ENCODE measurements at places on chromosomes 12 and 14.
A peak's percentile ranks its signal among the peaks of the same experiment; 100 is the strongest.

DNA sequence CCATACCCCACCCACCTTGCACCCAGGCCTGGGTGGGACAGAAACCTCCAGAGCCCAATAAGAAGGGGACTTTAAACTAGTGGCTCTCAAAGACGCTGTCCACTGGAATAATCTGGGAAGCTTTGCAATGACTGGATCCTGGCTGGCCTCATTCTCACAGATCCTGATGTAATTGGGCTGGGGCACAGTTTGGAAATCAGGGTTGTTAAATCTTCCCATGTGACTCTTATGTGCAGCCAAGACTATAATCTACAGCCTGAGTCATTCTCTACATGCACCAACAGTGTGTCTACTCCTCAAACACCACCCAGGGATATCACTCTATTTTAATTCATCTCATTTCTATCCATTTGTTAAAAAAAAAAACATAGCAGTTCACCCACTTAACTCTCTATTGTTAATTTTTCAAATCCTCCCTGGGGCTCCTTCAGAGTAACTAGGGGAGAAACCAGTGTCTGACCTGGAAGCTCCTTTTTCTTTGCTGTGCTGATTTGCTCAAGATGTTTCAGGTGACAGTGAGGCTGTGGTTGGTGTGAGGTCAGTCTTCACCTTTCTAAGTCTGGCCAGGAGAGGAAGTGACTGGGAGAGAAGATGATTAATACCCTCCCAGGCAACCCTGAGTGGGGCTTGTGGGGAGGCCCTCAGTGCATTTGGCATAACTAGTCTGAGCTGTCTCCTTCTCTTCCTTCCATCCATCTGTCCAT, 211.6 kb upstream of the SFSWAP start:
- no peak for DNase-seq

DNA sequence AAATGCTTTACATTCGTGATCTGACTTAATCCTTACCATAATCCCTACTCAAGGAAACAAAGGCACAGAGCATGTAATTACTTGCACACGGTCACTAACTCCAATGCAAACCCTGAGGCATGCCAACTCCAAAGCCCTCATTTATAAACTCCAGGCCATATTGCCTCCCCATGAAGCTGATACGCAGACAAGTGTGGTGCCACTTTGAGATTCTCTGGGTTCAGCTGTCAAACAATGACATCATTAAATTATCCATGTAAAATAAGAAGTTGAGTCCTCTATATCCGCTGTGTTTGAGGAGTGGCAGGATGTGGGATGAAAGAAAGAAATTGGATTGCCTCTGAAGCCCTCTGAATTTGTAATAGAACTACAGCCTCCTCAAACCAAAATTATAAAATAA, 62.8 kb downstream of the ANO4 start:
- DNase-seq = no peak

DNA sequence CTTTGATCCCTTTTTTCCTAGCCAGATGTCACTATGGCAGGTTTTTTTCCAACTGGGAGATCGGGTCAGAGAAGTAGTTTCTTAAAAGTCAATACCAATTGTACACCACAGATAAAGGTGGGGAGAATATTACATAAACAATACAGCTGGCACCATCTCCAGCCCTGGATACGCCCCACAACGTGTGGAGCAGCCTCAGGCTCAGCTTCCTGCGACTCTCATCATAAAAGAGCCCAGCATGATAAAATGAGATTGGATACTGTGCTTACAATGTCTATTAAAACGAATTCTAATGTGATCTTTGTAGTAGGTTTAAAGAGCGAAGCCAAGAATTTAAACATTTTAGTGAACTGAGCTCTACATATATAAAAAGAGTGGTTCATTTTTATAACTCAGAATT, 21.5 kb downstream of the EFCAB11 start:
- DNase-seq = no peak

DNA sequence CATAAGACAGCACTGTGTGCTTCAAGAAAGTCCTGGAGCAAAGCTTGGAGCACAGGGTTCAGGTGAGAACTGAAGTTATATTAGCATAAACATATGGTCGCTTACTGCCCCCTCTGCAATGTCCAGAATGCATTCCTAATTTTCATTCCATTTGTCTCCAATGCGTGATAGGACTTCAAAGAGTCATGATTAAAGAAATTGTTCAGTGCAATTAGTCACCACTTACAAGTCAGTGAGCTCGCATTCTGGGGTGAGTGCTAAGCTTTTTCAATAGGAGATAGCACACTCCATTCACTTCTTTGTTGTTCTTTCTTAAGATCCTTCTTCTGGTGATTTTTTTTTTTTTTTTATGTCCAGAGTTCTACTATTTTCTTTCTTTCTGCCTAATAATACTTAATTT, 398.4 kb downstream of the SYT1 start:
- no peak for DNase-seq

DNA sequence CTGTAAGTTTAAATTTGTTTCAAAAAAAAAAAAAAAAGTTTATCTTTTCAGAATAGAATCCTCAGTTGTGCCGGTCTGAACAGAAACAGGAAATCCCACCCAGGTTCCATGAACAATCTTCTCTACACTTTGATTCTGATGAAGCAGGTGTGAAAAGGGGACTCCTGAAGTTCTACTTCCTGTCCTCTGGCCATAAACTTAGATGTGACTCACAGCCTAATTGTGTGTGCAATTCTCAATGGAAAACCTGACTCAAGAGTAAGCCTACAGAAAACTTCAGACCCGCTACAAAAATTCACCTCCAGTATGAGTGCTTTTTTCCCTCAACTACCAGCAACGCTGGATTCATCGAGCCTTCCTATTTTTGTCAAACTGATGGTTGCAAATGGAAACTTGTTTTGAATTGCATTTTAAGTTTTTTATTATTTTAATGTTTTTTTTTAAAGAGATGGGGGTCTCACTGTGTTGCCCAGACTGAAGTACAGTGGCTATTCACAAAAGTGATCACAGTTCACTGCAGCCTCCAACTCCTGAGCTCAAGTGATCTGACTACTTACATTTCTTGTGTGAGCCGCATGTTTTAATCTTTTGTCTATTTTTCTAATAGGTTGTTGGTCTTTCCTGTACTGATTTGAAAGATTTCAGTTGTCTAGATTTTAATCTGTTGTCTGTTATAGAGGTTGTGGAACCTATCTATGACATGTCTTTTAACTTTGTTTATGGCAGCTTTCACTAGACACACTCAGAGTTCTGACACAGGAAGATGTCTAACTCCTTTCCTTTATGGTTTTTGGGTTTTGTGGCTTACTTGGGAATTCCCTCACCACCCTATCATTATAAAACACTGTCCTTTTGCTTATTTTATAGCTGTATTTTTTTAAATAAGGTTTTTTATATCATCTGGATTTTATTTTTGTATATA, 37.6 kb downstream of the ATG14 start:
- DNase-seq = peak; percentile 25

GRCh38 chr12:106287364-106287763, 15.2 kb upstream of the TCP11L2 start:
- DNase-seq = no peak

DNA sequence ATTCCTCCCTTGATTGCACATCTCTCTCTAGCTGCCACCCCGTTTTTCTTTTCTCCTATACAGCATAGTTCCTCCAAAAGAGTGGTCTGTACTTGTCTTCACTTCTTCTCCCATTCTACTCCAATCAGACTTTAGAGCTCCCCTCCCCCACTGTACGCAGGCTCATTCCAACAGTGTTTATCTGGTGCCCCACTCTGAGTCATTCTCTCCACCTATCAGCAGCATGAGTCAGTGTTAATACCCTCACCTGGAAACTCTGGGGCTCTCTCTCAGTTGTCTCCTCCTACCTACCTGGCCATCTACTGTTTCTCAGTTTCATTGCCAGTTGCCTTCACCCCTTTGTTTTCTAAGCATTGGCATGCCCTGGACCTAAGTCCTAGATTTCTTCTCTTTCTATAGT, 175.1 kb upstream of the ARHGAP5 start:
- DNase-seq = no peak

- no peak for DNase-seq
Observed at GRCh38 chr12:18700271-18700670, 37.5 kb downstream of the PLCZ1 start.

DNA sequence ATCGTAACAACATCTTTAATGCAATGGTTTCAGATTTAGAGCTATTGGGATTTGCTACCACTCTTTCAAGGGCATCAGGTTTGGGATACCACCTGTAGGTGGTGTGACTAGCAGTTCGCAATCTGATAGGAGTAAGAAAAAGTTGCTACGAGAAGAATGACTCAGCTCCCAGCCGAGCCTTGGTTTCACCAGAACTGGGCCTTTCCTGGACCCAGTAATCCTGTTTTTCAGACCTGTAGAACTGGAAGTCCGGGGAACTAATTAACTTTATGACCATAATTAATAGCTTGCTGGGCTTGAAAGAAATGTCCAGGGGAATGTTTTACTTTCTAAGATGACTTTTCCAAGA, 770 bp downstream of the ABHD4 start:
- peak; percentile 45 for DNase-seq

DNA sequence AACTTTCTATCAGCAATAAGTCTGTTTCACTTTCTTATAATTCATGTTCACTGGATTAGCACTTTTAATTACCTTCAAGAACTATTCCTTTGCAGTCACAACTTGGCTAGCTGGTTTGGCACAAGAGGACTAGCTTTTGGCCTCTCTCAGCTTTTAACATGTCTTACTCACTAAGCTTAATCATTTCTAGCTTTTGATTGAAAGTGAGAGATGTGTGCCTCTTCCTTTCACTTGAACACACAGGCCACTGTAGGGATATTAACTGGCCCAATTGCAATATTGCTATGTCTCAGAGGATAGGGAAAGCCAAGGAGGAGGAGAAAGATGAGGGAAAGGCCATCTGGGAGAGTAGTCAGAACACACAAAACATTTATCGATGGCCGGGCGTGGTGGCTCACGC, 92.7 kb downstream of the PRICKLE1 start:
- no peak for DNase-seq

DNA sequence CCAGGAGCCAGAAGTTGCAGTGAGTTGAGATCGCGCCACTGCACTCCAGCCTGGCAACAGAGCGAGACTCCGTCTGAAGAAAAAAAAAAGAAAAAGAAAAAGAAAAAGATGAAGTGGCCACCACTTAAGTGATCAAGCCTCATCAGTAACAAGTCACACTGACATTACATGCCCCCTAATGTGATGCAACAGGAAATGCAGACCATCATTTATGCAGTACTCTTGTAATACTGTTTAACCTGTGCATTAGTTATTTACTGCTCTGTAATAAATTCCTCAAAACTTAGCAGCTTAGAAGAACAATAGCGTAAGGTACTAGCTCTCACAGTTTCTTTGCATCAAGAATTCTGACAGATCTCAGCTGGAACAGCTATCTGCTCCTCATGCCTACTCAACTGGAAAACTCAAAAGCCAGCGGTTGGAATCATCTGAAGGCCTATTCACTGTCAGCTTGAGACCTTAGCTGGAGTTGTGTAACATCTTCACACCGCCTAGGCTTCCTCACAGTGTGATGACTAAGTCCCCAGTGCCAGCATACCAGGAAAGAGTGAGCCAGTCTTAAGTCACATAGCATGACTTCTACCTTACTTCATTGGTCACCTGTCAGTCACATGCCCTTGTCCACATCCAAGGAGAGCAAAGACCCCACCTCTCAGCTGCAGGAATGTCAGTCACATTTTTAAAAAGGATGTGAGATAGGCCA, 31.5 kb downstream of the EPS8 start:
- no peak for DNase-seq

DNA sequence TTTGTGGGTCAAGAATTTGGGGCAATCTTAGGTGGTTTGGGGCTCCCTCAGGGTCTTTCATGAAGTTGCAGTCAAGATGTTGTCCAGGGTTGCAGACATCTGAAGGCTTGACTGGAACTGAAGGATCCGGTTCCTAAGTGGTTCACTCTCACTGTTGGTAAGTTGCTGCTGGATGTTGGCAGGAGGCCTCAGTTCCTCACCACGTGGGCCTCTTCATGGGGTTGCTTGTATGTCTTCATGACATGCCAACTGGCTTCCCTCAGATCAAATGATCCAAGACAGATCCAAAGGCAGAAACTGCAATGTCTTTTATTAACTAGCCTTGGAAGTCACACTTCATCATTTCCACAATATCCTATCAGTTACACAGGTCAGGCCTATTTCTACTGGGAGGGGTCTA, 49.2 kb downstream of the ARF6 start:
- no peak for DNase-seq

GRCh38 chr14:57865403-57866198, at the start of gene SLC35F4:
Gene SLC35F4, minus strand, starts transcription at chr14:57866092.
- no peak for DNase-seq

- DNase-seq = no peak
Observed at GRCh38 chr12:89597210-89597609, 71.4 kb upstream of the POC1B start.

Measured in activated CD4-positive, alpha-beta memory T cell treated with anti-CD3 and anti-CD28 coated beads, Interleukin-2, amount 10 ng/mL, durations not matched to agents 7 days and 5 days (primary cell).